ENCODE measurements at places on chromosomes 16 and 17. TPM values are rescaled to one million over a fixed set of nuclear protein-coding genes. Genes with fewer than 3 reads are reported as not detected.

STARD3 gene
- total RNA-seq, result 31.7 TPM

LRRC37A gene
- total RNA-seq, result 1.0 TPM

TM4SF5 gene
- total RNA-seq, result not detected

CBX4 gene
- total RNA-seq, result 13.4 TPM

MYL4 gene
- not detected for total RNA-seq

GAS2L2 gene
- not detected for total RNA-seq

KRTAP3-1 gene
- not detected for total RNA-seq

FZD2 gene
- total RNA-seq, result 20.3 TPM

SEPTIN12 gene
- total RNA-seq, result not detected

KRTAP1-5 gene
- not detected for total RNA-seq

UNC13D gene
- total RNA-seq, result 1.5 TPM

PRKCB gene
- total RNA-seq, result under 0.01 TPM

C17orf78 gene
- total RNA-seq, result not detected

PRM3 gene
- total RNA-seq, result not detected

SDR42E2 gene
- total RNA-seq, result not detected

SMTNL2 gene
- total RNA-seq, result 1.5 TPM

GNGT2 gene
- not detected for total RNA-seq

CSH2 gene
- total RNA-seq, result not detected

CCL8 gene
- total RNA-seq, result 0.26 TPM

SCIMP gene
- total RNA-seq, result not detected

MSI2 gene
- 11.0 TPM for total RNA-seq

PRR35 gene
- total RNA-seq, result not detected

PRSS22 gene
- total RNA-seq, result not detected

GRB2 gene
- total RNA-seq, result 68.9 TPM

FBXO39 gene
- total RNA-seq, result 0.66 TPM

NPB gene
- 0.51 TPM for total RNA-seq

DYNLRB2 gene
- 0.26 TPM for total RNA-seq

SLC13A5 gene
- not detected for total RNA-seq

TBC1D3K gene
- total RNA-seq, result not detected

ECI1 gene
- 40.3 TPM for total RNA-seq

PDK2 gene
- 19.2 TPM for total RNA-seq

CHST5 gene
- not detected for total RNA-seq

CHST6 gene
- total RNA-seq, result 0.26 TPM

ATAD5 gene
- 0.77 TPM for total RNA-seq

PDF gene
- 13.4 TPM for total RNA-seq

CEP112 gene
- total RNA-seq, result 5.4 TPM

HSD11B2 gene
- under 0.01 TPM for total RNA-seq

ABCC11 gene
- total RNA-seq, result 0.17 TPM

KRTAP2-1 gene
- total RNA-seq, result not detected

METTL22 gene
- 18.5 TPM for total RNA-seq

PHOSPHO1 gene
- total RNA-seq, result 0.17 TPM

ZNF597 gene
- total RNA-seq, result 1.8 TPM

MFAP4 gene
- total RNA-seq, result 137 TPM

KRTAP2-3 gene
- total RNA-seq, result not detected

CCDC78 gene
- 1.8 TPM for total RNA-seq

MLKL gene
- total RNA-seq, result 4.6 TPM

KRTAP4-4 gene
- not detected for total RNA-seq
